Progenitor cell of endocrine pancreas (in vitro differentiated cells): ENCODE measurements at places on chromosomes 5 and 9. TPM values are rescaled to one million over a fixed set of nuclear protein-coding genes. Genes with fewer than 3 reads are reported as not detected.

HAPLN1 gene
- 0.89 and 2.9 TPM in 2 replicates for total RNA-seq

SLC36A3 gene
- not detected in 2 replicates for total RNA-seq

DNA sequence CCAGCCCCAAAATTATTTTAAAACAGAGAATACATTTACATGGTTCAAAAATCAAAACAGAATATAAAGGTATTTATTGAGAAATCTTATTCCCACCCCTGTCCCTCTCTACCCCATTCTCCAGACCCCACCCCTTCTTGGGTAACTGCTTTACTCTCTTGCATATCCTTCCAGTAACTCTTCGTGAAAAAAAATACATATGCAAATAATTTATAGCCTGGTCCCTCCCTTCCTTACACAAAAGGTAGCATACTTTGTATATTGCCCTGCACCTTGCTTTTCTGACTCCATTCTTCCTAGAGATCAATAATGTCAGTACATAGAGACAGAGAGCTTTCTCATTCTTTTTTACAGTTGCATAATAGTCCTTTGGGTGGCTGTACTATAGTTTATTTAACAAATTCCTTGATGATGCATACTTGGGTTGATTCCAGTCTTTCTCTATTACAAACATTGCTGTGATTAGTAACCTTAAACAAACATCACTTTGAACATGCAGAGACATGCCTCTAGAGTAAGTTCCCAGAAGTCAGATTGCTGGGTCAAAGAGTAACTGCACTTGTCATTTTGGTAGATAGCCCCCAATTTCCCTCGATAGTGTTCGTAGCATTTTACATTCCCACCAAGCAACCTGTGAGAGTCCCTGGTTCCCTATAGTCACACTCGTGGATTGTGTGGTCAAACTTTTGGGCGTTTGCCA is 47.9 kb downstream of the STOM start:
- H3K27me3 ChIP-seq, result no peaks in the 10 kb centered on the region
- no peak for DNase-seq
- H3K4me1 ChIP-seq, result no peaks in the 10 kb centered on the region
- H3K4me3 ChIP-seq, result no peak overlapping the region

DNA sequence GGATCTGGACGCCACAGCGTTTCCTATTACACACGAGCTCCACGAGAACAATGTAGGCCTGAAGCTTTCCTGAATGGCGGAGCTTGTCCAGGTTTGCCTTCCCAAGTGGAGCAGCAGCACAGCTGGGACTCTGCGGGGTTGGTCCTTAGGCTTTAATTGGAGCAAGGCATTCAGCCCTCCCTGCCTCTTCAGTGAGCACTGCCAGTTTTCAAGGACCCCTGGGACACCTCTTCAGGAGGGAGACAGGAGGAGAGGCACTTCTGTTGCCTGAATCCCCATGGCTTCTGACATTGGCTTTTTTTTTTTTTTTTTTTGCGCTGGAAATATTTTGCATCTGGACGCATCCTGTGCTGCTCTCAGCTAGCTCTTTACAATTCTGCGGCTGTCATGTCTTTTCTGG is 179.4 kb downstream of the SEMA6A start:
- H3K4me3 ChIP-seq, result no peak overlapping the region
- no peak overlapping the region for H3K27ac ChIP-seq
- no peaks in the 10 kb centered on the region for H3K27me3 ChIP-seq
- no peak for DNase-seq
- H3K36me3 ChIP-seq, result no peaks in the 10 kb centered on the region
- peaks cover 3% of the 10 kb centered on the region for H3K4me1 ChIP-seq

- H3K27ac ChIP-seq, result peak overlapping the region; percentile 98
- peaks cover 15% of the 10 kb centered on the region for H3K4me1 ChIP-seq
- no peak for DNase-seq
- H3K36me3 ChIP-seq, result peaks cover 2% of the 10 kb centered on the region
Observed at GRCh38 chr9:128771094-128771721, 519 bp downstream of the ZER1 start.
